ENCODE measurements at places on chromosomes 12 and 14.

DNA sequence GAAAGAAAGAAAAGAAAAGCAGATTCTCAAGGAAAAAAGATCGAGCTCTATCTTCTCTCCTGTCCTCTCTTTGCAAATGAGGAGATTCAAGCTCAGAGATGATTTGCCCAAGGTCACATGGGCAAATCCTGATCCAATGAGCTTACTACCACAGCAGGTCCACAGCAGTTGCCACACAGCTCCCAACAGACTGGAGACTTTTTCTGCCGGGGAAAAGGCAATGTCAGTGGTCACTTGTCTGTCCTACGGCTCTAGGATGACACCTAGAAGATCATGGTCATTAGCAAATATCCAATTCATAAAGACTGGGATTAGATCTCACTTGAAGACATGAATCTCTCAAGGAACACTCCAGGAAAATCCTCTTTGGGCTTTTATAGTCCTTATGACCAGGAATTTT lies 58.8 kb downstream of the TTC7B start:
- DNase-seq = no peak

- no peak for DNase-seq
These were observed 13.8 kb upstream of the IFI27L2 start for GRCh38 chr14:94143239-94143638.

GRCh38 chr14:99754141-99755067 lies 38.8 kb upstream of the EML1 start:
- no peak for DNase-seq

DNA sequence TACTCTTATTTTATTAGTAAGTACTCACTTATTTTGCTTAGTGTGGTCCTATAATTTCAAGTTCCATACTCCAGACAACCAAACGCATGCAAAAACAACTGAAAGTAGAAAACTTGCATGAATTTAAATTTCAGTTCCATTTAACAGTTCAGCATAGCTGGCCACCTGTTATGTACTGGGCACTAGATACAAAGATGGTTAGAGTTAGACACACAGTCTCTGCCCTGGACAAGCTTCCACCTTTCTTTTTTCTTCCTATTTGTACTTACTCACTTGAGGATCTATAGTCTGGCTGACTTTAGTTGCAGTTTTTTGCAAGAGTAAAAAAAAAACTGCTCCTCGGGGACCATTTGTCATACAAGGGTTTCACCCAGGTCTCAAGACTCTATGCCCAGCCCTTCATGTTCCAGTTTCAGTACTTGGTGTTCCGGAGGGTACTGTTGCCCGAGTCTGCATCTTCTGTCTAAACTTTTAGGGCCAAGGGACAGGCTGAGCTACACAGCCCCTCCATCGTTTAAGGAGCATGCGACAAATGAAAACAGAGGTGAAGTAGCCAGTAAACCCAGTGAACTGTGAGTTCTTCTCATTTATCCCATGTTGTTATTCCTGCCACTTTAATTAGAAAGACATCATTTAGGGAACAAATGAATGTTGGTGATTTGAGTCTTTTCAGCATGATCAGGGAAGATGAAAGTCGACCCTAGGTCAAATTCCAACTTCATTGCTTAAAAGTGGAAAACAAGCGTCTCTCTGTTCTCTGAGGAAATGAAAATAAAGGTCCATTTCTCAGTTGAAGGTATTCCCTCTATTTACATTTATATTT lies 22.3 kb downstream of the RPGRIP1 start:
- DNase-seq = no peak

DNA sequence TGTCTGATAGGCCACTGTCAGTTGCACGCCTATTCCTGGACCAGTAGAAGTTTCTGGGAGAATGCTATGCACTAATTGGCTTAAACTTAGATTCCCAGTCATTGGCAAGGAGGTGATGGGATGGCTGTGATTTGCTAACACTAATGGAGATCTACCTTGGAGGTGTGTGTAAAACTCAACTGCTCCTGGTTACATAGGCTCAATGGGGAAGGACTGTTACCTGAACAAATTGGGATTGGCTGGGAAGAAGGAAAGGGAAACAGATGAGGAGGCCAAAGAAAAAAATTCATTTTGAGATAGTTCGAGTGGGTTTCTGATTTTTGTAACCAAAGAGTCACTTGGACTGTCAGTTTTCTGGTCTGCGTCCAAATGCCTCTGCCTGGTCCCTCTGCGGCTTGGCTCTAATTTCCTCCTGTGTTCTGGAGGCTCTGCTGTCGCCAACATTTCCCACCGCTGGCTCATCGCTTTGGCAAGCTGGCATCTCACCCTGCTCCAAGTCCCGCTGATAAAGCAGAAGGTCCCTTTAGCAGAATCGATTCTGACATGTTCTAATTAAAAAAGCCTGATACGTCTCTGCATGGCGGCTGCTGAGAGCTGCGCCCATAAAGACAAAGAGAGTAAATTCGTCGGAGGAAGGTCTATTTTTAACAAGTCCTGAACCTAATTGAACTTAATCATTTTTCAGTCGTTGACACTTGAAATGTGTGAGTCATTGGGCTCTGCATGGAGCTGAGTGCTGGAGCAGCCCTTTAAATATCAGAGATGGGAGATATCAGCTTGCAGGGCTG lies 2.0 kb upstream of the CCDC63 start:
- DNase-seq = no peak

DNA sequence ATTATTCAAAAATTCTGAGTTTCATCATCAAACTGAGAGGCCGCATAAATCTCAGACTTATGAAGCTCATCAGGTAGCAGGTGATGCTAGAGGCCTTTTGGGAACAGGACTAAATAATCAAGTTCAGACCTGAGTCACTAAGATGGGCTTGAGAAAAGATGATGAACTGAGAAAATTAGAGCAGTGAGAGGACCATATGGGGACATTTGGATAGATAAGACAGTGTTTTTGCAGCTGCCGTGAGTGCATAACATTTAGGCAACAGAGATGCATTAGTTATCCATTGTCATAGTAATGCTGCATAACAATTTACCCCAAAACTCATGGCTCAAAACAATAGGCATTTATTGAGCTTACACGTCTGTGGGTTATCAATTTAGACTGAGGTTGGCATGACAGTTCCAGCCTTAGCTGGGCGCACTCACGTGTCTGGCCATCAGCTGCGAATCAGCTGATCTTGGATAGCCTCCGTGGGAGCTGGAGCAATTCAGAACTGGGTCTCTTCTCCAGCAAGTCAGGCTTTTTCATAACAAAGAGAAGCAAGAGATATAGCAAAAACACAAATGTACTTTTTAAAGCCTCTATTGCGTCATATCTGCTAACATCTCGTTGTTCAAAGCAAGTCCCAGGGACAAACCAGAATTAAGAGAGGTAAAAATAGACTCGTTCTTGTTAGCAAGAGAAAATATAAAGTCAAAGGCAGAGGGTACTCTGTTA lies 72.8 kb downstream of the CAPZA3 start:
- DNase-seq = no peak

DNA sequence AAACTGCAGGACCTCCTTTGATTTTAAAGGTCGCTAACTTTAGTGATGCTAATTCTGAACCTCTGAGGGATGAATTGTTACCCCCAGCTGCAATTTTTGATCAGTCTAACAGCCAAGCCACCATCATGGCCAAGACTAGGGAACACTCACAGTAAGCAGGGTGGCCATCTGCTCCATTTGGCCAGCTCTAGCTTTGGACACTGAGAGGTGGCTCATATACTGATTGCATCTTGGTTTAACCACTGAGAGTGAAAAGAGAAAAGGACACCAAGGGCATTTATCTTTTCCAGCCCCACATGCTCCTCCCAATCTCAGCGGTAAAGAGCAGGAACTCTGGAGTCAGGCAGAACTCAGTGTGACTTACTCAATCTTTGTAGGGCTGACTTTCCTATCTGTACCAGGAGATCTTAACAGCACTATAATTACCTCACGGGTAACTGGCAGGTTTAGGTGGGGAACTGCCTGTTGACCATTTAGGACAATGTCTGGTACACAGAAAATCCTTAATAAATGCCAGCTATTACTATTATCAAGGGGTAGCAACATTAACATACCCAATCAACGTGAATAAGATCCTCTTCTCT lies 6.2 kb downstream of the LPCAT3 start:
- no peak for DNase-seq

- no peak for DNase-seq
These were observed 43.0 kb downstream of the RASSF8 start for GRCh38 chr12:26001530-26001929.

GRCh38 chr14:81268016-81268416 lies 47.3 kb upstream of the GTF2A1 start:
- no peak for DNase-seq

GRCh38 chr12:24039113-24039525 lies 89.6 kb upstream of the SOX5 start:
- DNase-seq = no peak

DNA sequence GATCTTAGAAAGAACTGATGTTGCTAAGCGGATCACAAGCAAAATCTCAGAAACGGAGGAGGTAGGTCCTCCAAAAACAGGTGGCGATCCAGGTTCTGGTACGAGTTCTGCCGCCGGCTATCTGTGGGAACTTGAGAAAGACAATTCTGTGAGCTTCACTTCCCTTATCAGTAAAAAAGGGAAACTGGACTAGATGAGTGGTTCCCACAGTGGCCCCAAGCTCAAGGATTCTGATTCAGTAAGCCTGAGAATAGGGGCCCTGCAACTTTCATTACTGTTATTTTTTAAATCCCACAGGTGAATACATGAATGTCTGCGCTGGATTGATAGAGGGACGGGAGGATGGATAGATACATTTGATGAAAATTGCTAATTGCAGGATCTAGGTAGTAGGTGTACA lies 160.2 kb downstream of the PPM1H start:
- no peak for DNase-seq

DNA sequence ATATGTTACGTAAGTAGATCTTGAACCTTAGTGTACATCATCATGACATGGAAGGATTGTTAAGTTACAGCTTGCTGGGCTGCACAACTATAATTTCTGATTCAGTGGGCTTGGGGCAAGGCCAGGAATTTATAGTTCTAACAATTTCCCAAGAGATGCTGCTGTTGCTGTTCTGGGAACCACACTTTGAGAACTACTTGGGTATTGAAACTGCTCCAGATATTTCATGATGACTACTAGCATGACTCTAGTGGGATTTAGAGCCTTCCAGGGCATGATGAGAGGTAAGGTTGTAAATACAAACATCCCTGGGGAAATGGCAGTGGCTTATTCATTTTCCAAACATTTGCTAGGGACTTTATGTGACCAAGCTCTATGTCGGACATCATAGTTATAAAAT lies 904.8 kb upstream of the SEL1L start:
- DNase-seq = no peak

DNA sequence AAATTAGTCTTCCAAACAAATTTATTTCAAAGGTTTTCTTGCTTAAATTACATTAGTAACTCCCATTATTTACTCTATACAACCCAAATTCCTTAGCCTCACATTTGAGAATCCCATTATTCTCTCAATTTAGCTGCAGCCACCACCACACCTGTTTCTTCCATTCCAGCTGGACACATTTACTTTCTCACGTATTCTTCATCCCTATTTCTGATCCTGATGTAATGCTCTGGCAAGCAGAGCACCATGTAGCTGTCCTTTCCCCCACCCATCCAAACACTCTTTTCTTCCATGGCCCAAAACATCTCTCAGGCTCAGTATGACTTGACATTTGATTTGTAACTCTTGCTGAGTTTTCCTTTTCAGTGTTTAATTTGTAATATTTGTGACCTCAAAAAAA lies 240.2 kb upstream of the CLEC14A start:
- no peak for DNase-seq

DNA sequence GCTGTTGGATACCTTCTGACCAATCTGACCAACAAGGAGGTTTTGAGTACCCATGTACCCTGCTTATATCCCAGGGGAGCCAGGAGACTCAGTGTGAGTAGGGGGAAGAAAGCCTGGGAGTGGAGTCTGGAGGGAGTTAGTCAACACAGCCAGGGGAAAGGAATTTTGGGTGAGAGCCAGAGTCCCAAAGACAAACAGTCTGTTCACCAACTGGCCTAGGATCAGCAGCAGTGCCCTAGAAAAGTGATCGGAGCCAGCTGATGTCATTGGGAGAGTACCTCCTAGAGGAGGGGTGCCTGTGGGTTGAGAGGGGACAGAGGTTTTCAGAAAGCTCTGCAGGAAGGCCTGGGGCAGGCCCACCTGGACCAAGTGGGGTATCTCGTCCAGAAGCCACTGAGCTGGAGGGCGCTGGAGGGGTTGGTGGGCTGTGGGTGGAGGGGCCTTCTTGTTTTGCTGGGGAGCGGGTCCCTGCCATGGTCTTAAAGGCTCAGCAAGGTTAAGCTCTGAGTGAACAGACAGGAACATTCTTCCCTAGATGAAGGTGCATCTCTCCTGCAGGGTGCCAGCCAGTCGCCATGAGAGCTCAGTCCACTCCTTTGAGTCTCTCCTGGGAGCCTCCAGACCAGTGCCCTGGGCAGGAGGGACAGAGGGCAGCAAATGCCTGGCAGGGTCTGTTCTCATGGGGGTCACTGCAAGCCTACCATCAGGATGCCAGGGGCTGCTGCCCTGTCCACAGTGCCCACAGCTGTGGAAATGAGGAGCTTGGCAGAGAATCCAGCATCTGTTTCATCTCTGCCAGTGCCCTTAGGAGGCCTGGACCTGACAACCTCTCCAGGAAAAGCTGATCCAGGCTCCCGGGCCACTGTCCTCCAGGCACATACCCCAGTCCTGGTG lies 63.6 kb downstream of the CHGA start:
- no peak for DNase-seq

- no peak for DNase-seq
These were observed 35.1 kb downstream of the PELI2 start for GRCh38 chr14:56153267-56153666.

DNA sequence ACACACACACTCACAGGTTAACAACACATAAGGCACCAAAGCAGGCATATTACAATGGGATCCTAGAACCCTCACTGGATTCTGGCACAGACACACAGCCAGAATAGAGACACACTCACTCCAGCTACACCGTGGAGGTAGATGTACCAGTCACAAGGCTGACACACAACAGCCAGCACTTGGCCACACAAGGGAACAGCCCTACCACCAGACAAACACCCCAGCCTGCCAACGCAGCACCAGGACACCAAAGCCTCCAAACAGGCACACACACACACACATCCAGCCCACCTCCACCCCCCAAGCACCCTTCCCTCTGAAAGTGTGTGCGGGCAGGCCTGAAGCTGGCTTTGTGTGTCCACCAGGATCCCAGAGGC lies 10.9 kb upstream of the ITGB7 start:
- no peak for DNase-seq

DNA sequence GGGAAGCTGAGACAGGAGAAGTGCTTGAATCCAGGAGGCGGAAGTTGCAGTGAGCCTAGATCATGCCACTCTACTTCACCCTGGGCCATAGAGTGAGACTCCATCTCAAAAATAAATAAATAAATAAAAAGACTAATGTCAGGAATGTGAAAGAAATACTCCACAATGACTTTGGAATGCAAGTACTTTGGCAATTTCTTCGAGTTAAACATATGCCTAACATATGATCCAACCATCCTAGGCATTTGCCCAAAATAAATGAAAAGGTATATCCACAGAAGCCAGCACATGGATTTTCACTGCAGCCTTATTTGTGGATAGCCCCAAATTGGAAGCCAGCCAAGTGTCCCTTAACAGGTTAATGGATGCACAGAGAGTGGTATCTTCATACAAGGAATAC lies 357.9 kb upstream of the TMEM132C start:
- no peak for DNase-seq

Measured in nucleus accumbens (tissue), 56 donors.